ENCODE measurements at places on chromosomes 1 and 21.

GRCh38 chr1:75632350-75632949 is 21.5 kb upstream of the SLC44A5 start:
- no peak for DNase-seq

- no peak for DNase-seq
Observed at GRCh38 chr21:36962098-36962780, 4.2 kb downstream of the HLCS start.

DNA sequence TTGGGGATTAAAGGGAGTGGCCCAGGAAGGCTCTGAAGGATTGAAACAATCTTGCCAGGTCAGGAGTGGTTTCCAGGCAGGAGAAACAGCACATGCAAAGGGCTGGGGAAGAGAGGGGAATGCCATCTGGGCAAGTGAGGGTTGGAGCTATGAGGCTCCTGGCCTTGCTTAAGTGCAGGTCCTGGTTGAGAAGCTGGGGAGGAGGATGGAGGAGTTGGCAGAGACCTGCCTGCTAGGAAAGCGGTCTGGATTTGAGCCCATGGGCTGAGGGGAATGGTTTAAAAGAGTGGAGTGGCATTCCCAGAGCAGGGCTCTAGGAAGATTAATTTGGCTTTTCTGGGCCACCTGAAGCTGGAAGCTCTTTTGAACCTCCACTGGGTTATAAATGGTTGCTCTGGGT is 9.2 kb downstream of the IGSF21 start:
- DNase-seq, result no peak

DNA sequence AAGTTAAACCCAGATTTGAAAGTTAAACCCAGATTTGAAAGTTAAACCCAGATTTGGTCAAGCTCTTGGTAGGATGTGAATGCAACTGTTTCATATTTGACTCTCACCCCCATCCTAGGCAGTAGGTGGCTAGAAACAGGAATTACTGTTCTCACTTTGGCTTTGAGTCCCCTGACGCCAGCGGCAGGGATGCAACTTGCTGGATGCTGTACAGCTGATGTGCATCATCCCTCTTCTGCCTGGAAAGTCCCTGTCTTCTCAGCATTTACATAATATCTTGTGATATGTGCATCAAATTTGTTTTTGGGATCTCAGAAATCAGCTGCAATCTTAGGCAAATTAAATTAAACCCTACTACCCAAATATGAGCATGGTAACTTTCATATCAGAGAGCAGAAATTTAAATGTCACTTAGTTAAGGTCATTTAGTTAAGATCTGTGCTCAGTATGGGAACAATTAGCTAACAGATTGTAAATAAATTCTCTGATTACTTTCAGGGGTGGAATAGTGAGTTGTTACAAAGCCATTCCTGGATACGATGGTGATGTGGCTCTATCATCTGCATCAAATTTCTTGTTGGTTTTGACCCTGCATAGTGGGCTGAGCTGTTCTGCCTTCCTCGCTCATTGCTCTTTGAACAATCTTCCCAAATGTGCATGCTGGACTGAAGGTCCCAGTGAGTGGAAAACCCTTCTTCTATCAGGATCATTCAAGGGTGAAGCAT is 6.8 kb upstream of the HAO2 start:
- no peak for DNase-seq

- DNase-seq, result no peak
Observed at GRCh38 chr21:20999659-21000058, 1.4 kb downstream of the NCAM2 start.

DNA sequence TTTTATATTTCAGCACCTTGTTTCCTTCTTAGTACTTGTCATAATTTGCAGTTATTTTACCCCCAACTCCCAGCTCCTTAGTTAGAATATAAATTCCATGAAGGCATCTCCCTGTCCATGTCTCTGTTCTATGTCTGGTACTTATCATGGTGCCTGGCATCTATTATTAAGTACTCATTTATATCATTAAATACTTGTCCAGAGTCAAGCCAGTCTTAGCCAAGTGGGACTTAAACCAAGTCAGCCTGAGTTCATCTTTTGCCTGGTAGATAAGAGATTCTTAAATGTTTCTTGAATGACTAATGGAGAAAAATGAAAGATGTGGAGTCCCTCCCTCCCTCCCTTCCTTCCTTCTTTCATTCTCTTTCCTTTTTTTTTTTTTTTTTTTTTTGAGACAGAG is 9.4 kb downstream of the SLC25A44 start:
- no peak for DNase-seq

- peak; percentile 97 for DNase-seq
Observed at GRCh38 chr1:203290261-203291089, 14.8 kb upstream of the BTG2 start.

Measured in activated naive CD4-positive, alpha-beta T cell treated with anti-CD3 and anti-CD28 coated beads, Interleukin-2, amount 50 U/mL, for 16 hours (primary cell).